Progenitor cell of endocrine pancreas (in vitro differentiated cells): ENCODE measurements at places on chromosomes 11 and 22. TPM values are rescaled to one million over a fixed set of nuclear protein-coding genes. Genes with fewer than 3 reads are reported as not detected.

Gene NXPE2
- 0.19 TPM in 1 of 2 replicates, not detected in the other for total RNA-seq

DNA sequence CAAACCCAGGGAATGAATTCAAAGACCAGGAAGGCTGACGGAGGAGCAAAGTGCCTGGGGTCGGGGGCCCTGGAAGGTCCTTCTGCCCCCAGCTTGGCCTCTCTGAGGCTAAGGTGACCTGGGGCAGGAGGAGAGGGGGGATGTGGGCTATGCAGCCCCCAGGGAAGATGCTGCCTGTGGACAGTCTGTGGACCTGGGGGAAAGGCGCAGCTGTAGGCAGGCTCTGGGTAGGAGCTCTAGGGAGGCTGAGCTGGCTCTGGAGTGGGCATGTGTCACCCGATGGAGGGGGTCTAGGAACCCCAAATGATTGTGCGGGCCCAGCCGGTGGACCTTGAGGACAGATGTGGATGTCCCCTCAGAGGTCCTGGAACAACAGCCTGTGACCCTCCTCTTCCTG lies 42.8 kb downstream of the WNT7B start:
- no peak overlapping the region for H3K4me3 ChIP-seq
- H3K27me3 ChIP-seq = peaks cover 34% of the 10 kb centered on the region

Gene OR4P4
- not detected in 2 replicates for total RNA-seq

GRCh38 chr11:90779098-90779497 lies 556.2 kb upstream of the CHORDC1 start:
- H3K4me3 ChIP-seq = no peak overlapping the region
- no peaks in the 10 kb centered on the region for H3K36me3 ChIP-seq
- DNase-seq = no peak
- H3K27ac ChIP-seq = no peak overlapping the region
- H3K27me3 ChIP-seq = peaks cover 5% of the 10 kb centered on the region

DNA sequence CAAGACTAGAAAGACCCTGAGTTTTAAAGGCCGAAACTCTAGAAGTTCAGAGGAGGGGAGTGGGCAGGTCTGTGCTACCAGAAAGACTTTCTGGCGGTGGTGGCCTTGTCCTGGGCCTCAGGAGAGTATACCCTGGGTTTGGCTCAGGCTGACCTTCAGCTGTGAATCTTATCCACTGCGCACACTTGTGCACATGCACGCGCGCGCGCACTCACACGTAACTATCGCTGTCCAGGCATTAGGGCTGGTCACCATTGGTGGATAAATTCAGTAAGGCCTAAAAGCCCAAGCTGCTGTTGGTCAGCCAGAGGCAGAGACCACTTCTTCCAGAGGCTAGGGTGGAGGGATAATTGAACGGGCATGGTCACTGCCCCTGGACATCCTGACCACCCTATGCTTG lies 25.1 kb downstream of the ARHGEF17 start:
- H3K4me3 ChIP-seq = no peak overlapping the region
- H3K27me3 ChIP-seq = no peaks in the 10 kb centered on the region
- H3K36me3 ChIP-seq = no peaks in the 10 kb centered on the region

Gene HYLS1
- 7.7 and 7.9 TPM in 2 replicates for total RNA-seq

Gene RAG2
- total RNA-seq = not detected in 2 replicates

GRCh38 chr11:126525216-126525615 lies 169.7 kb downstream of the ST3GAL4 start:
- H3K4me1 ChIP-seq = no peaks in the 10 kb centered on the region
- H3K4me3 ChIP-seq = no peak overlapping the region
- H3K36me3 ChIP-seq = no peaks in the 10 kb centered on the region

- no peaks in the 10 kb centered on the region for H3K27me3 ChIP-seq
- H3K27ac ChIP-seq = no peak overlapping the region
- H3K4me1 ChIP-seq = no peaks in the 10 kb centered on the region
- H3K4me3 ChIP-seq = no peak overlapping the region
Measured at GRCh38 chr11:70780246-70780535, 381.9 kb downstream of the CTTN start.

Gene GAL
- 1.5 and 2.2 TPM in 2 replicates for total RNA-seq

DNA sequence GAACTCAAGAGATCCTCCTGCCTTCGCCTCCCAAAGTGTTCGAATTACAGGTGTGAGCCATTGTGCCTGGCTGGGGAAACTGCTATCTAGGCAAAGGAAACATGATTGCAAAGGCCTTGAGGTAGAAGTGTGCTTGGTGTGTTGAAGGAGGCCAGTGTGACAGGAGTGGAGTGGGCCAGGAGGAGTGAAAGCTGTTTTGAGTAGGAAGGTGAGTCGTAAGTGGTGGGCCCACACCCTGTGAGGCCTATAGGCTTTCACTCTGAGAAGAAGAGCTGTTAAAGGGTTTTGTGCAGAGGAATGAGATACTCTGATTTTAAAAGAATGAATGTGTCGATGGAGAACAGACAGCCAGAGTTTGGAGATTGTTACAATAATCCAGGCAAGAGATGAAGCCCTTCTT lies 43.4 kb downstream of the WEE1 start:
- peaks cover 12% of the 10 kb centered on the region for H3K4me1 ChIP-seq
- peaks cover 7% of the 10 kb centered on the region for H3K27me3 ChIP-seq
- peaks cover 2% of the 10 kb centered on the region for H3K36me3 ChIP-seq
- no peak overlapping the region for H3K4me3 ChIP-seq

DNA sequence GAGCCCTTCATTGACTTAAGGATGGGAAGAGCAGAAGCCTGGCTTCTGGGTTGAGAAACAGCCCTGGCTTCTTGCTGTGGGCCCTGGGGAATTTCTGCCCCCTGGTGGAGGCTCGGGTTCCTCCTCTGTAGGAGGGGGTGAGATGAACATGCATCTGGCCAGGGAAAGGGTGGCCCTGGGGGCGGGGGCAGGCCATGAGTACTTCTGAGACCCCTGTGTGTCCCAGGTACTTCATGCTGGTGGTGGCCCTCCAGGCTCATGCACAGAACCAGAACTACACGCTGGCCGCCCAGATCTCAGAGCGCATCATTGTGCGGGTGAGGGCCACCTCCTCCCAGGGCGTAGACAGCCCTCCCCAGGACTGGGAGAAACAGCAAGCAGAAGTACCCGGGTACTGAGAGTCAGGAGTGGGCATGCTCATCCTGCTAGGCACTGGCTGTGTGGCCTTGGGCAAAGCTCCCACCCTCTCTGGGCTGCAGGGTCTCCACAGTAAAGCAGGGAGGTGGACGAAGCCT lies 15.8 kb downstream of the TMEM258 start:
- H3K4me1 ChIP-seq = no peaks in the 10 kb centered on the region
- H3K36me3 ChIP-seq = peaks cover 8% of the 10 kb centered on the region
- peak overlapping the region; percentile 56 for H3K27ac ChIP-seq
- H3K4me3 ChIP-seq = no peak overlapping the region
- no peak for DNase-seq

Gene TRPM5
- 0.46 and 0.84 TPM in 2 replicates for total RNA-seq

- H3K4me3 ChIP-seq = no peak overlapping the region
- no peaks in the 10 kb centered on the region for H3K36me3 ChIP-seq
- DNase-seq = no peak
Measured at GRCh38 chr22:45478108-45478771, 24.4 kb upstream of the FBLN1 start.

GRCh38 chr11:134569195-134569594 lies 157.2 kb upstream of the B3GAT1 start:
- no peaks in the 10 kb centered on the region for H3K4me1 ChIP-seq
- H3K36me3 ChIP-seq = no peaks in the 10 kb centered on the region
- H3K4me3 ChIP-seq = no peak overlapping the region
- H3K27ac ChIP-seq = no peak overlapping the region
- no peak for DNase-seq
- peaks cover 14% of the 10 kb centered on the region for H3K27me3 ChIP-seq

DNA sequence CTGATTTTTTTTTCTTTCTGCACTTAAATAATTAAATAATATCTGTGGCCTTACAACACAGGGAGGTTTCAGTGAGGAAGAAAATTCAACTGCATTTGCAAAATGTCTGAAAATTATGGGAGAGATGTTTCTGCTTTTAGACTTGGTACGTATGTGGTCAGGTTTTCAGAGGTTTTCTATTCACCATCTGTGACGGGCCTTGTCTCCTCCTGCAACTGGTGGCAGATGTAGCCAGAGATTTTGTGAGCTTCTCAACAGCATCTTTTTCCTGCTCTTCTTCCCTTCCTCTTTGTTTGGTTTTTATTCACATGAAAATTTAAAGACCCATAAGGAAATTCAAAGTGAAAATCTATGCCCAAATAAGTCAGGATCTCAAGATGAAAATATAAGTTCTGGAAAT lies 38.3 kb downstream of the ZBTB16 start:
- H3K27me3 ChIP-seq = no peaks in the 10 kb centered on the region
- peaks cover 74% of the 10 kb centered on the region for H3K4me1 ChIP-seq
- H3K27ac ChIP-seq = peak overlapping the region; percentile 88
- H3K36me3 ChIP-seq = no peaks in the 10 kb centered on the region
- DNase-seq = no peak
- H3K4me3 ChIP-seq = no peak overlapping the region

- no peak overlapping the region for H3K27ac ChIP-seq
- H3K36me3 ChIP-seq = no peaks in the 10 kb centered on the region
- no peak for DNase-seq
- H3K4me1 ChIP-seq = no peaks in the 10 kb centered on the region
Measured at GRCh38 chr11:15737320-15737719, 619.0 kb downstream of the SOX6 start.

GRCh38 chr11:2559527-2560311 lies 114.9 kb downstream of the KCNQ1 start:
- H3K4me3 ChIP-seq = no peak overlapping the region
- H3K36me3 ChIP-seq = peaks cover 2% of the 10 kb centered on the region
- H3K27ac ChIP-seq = no peak overlapping the region
- DNase-seq = no peak
- H3K4me1 ChIP-seq = peaks cover 8% of the 10 kb centered on the region
- H3K27me3 ChIP-seq = peaks cover 32% of the 10 kb centered on the region

DNA sequence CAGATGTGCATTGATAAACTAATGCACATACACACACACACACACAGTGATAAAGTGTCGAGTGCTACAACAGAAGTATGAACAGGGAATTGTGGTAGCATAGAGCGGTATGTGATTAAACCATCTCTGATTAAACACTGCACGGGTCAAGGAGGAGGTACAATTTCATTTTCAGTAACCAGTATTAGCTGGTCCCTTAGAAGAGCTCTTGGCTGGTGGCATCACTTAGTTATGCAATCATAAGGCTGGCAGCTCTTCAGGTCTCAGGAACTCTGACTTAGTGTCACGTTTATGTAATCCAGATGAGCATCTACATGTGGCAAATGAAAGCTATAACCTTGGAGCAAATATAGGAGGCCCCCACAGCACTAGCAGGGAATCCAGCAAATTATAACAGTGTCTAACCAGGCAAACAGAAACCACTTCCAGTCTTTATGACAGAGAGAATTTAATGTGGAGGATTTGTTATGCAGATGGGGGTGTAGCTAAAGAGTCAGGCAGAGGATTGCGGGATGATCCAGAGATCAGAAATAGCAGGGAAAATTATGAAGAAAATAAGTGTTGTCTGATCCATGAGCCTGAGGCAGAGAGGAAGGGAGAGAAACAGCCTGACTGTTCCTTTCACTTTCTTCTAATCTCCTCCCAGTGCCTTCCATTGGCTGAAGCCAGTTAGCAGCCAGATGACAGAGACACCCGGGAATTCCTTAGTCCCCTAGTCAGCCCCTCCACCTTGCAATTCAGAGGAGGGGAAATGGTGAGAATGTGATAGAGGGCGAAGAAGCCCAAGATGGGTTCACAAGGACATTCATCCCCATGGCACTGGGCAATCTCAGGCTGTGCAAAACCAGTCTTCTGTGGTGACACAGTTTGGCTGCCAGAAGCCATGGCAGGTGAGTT lies 533.1 kb upstream of the TENM4 start:
- H3K4me3 ChIP-seq = no peak overlapping the region
- H3K27ac ChIP-seq = no peak overlapping the region
- H3K27me3 ChIP-seq = peaks cover 11% of the 10 kb centered on the region
- H3K36me3 ChIP-seq = no peaks in the 10 kb centered on the region

Gene ADM
- total RNA-seq = 8.4 and 9.4 TPM in 2 replicates

Gene GGTLC2
- total RNA-seq = not detected in 2 replicates

DNA sequence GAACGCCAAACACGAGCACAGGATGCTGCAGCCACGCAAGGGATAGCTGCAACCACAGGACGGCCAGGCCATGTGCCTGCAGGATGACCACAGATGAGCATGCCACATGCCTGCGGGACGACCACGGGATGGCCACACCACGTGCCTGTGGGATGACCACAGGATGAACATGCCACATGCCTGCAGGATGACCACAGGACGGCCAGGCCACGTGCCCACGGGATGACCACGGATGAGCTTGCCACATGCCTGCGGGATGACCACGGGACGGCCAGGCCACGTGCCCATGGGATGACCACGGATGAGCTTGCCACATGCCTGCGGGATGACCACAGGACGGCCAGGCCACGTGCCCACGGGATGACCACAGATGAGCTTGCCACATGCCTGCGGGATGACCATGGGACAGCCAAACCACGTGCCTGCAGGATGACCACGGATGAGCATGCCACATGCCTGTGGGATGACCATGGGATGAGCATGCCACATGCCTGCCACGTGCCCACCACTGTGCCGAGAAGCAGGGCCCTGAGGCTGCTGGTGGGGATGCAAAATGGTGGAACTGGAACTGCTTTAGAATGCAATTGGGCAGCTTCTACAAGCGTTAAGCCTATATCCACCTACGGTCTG lies 12.8 kb upstream of the MOB2 start:
- no peak overlapping the region for H3K4me3 ChIP-seq
- no peak overlapping the region for H3K27ac ChIP-seq
- H3K27me3 ChIP-seq = no peaks in the 10 kb centered on the region
- no peak for DNase-seq

Gene MTMR3
- total RNA-seq = 50.2 and 51.0 TPM in 2 replicates

DNA sequence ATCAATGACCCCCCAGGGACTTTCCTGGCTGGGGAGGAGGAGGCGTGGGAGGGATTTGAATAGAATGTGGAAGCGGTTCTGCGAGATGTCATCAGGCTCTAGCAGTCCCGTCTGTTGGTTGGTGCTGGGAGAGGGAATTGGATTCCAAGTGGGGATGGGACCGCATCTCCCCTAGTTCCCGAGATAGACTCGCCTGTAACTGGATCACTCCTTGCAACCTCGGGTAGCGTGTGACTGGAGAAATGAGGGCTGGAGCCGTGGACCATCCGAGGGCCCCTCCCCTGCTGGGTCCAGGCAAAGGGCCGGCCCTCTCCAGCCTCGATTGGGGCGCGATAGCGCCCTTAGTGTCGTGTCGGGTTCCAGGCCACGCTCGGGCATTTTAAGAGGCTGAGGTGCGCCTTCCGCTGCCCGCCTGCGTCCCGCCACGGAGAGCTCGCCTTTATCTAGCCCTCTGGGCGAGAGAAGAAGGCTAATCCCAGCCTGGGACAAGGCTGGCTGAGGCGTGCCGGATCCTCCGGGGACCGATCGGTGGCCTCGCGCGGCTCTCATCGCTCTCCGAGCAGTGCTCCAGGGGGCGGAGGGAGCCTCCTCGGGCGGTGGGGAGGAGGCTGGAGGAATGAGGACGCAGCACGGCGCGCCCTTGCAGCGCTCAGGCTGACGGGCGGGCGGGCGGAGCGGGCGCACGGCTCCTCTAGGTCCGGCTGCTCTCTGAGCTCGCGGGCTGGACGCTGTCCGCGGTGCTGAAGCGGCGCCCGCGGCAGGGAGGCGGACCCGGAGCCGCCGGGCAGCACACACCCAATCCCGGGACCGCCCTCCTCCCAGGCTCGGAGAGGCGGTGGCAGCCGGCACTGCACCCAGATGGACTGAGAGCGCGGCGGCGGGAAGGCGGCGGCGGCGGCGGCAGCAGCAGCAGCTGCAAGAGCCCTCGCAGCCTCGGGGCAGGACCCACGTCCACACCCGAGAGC lies 107.8 kb downstream of the OSBP2 start:
- H3K36me3 ChIP-seq = no peaks in the 10 kb centered on the region
- no peak overlapping the region for H3K27ac ChIP-seq
- no peaks in the 10 kb centered on the region for H3K4me1 ChIP-seq
- H3K4me3 ChIP-seq = peak overlapping the region; percentile 21
- H3K27me3 ChIP-seq = peaks cover 76% of the 10 kb centered on the region
- peak; percentile 91 for DNase-seq
